ENCODE measurements at places on chromosomes 2 and 18.

DNA sequence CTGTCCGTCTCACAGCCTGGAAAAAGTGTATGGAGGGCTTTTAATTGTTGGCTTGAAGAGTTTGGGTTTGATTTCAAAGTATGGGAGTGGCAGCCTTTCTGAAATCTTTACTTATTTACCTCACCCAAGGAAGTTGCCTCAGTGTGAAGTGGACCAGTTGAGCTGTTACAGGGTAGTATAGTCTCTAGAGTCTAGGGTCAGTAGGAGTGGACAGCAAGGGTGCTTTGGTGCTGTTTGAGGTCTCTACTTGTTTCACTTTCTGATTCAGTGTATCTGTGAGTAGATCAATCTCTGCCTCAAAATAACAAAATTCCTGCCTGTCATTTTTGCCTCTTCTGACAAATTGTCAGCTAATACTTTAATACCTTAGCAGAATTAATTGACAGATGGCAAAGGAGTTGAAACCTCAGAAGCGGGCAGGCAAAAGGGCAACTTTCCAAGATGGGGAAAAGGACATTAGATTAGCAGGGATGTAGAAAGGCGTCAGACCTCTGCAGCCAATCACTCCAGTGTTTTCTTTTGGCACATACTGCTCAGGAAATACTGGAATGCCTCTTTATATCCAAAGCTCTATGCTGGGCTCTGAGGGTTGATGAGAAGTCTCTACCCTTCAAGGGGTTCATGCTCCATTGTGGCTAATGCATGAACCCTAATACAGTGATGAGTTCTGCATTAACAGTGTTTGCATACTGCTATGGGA lies 5.9 kb downstream of the RIOK3 start:
- no peak for DNase-seq

DNA sequence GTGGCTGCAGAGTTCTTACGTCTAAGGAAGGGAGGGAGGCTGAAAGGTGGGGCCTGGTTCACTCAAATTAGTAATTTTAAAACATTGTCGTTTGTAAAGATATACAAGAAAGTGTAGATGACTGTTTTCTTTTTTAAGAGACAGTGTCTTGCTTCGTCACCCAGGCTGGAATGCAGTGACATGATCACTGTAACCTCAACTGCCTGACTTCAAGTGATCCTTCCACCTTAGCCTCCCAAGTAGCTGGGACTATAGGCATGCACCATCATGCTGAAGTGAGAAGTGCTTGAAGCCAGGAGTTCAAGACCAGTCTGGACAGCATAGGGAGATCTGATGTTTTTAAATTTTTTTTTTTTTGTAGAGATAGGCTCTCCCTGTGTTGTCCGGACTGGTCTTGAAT lies 52.9 kb downstream of the HNRNPLL start:
- no peak for DNase-seq

DNA sequence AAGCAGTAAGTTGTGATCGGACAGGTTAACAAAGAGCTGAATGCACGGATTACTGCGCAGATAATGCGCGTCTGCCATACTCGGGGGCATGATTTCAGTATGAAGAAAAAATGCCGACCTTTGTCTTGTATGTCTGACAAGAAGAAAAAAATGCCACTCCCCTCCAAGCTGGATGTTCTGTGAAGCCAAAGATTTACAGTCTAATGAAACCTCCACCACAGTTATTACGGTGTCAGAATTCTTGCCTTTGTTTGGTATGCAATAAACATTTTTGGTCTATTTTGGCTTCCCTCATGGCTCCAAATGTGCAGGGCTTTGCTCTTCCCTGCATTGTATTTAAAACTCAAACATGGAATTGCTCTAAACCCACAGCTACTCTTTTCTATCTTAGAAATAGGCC lies 72.2 kb upstream of the THUMPD2 start:
- peak; percentile 63 for DNase-seq

- no peak for DNase-seq
Observed at GRCh38 chr18:79542213-79542612, 137.4 kb upstream of the CTDP1 start.

GRCh38 chr2:210132239-210132638 lies 39.0 kb downstream of the KANSL1L start:
- DNase-seq: no peak

DNA sequence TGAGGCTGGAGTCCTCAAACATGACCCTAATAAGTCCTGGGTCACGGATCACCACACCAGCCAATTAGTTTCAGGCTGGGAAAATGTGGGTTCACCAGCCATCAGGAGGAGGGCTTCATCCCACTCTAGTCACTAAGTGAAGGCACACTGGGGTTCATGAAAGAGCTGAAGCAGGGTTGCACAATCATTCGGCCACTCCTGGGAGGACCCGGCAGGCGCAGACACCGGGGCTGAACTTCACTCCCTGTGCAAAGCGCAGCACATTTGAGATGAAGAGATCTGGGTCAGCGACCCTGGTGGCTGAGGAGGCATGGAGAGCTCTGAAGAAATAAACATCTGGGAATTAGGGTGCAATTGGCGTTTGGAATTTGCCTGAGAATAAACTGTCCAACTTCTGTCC lies 684.4 kb upstream of the SALL3 start:
- DNase-seq: no peak

DNA sequence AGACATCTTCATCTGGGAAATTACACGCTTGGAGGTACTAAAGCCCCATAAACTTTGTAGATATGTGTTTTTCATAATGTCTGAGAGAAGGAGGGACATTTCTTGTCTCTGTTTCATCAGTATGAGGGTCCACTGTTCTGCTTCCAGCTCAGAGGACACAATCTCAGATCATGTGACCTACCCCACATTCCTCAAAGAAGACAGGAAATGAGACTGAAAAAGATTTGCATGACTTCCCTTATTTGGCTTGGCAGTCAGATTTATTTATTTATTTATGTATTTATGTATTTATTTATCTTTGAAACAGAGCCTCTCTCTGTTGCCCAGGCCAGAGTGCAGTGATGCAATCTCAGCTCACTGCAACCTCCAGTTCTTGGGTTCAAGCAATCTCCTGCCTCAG lies 463.7 kb upstream of the RGPD4 start:
- DNase-seq: no peak

GRCh38 chr2:178700136-178700535 lies 107.1 kb downstream of the TTN start:
- no peak for DNase-seq

DNA sequence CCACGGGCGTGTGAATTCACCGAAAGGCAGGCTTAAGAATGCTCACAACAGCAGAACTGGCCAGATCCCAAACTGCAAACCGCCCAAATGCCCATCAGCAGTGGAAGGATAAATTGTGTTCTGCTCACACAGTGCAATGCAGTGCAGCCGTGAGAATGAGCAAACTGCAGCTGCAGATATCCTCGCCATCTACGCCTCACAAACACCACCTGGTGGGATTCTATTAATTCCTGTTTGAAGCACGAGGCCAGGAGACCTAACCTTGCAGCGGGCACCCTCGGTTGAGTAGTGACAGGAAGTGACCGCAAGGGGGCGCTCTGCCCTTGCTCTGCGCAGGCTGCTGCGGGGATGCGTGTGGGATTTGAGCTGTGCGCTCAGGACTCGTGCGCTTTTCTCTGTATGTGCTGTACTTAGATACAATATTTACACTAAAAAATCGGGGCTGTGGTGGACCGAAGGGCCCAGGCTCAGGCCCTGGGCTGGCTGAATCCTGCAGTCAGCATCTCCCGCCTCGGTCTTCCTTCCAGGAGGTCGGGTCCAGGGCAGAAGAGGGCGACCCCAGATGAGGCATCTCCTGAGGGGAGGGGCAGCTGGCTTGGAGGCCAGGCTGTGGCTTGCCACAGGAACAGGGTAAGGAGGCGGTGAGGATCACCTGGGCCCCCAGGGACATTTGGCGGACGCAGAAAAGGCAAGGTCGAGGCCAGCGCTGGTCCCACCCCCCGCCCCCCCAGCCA lies 19.8 kb upstream of the PDIA6 start:
- peak; percentile 89 for DNase-seq

GRCh38 chr2:241637795-241638660 lies 535 bp downstream of the ATG4B start:
- DNase-seq: peak; percentile 51

DNA sequence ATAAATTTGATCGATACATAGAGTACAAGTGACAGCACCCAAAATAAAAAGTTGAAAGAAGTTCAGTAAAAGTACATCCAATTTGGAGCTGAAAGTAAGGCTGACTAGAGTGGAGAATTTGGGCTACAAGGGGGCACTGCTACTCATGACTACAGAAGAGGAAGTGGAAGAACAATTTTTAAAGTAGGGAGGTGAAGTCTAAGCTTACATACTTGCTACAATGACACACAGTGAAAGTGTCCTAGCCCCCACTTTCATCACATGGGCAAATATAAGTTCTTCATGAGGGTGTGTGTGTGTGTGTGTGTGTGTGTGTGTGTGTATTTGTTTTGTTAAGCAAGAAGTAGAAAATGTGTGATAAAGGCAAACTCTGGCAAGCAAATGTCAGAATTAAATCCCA lies 45.7 kb downstream of the MAP3K2 start:
- DNase-seq: no peak

DNA sequence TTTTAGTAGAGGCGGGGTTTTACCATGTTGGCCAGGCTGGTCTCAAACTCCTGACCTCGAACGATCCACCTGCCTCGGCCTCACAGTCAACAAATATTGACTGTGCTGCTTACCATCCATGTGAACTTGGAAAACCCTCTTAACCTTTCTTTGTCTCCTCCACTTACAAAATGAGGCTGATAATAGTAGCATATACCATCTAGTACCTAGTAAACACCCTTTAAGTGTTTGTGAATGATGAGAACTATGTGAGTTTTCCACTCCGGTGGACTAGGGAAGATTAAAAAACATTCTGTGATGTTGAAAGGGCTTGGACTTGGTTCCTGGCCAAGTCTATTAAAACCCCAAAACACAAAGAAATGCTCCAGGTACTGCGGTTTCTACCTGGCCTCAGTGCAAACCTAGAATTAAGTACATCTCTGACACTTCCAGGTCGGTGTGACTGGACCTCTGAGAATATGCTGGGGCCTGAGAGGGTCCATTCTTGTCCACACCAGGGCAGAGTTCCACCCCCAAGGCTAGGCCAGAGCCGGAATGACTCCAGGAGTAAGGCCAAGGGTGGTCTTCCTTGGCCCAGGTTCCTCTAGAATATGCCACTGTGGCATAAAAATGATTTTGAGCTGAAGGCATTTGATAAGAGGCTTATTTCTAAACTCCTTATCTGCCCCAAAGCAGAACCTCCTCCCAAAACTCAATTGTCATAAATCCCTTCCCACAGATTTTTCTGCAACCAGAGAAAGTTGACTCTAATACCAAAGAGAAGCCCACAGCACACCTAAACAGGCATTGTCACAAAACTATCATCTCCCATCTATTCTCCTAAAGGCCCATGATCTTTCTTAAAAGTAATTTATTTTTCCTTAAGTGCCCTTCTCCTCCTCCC lies 217.5 kb downstream of the TGIF1 start:
- no peak for DNase-seq

- peak; percentile 42 for DNase-seq
Observed at GRCh38 chr2:221485503-221485870, 86.6 kb downstream of the EPHA4 start.

DNA sequence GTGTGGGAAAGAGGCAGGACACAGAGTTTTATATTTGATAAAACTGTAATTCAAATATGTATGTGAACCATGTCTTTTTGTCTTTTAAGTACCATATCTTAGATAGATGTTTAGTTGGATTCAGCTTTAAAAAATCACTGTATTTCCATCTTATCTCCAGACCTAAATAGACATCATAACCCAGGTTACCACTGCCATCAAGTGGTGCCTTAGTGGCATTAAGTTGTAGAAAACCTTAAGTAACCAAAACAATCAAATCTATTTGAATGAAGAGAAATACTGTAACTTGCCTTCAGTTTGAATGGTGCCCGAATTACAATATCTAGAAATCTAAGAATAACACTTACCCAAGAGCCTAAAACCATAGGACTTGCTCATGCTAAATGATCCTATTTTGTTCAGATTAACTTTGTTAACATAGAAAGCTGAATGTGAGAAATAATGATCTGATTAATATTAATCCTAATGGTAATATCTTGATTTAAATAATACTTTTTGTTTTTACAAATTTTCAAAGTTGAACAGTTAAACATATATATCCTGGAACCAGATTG lies 92.5 kb upstream of the MAP2 start:
- DNase-seq: peak; percentile 7

DNA sequence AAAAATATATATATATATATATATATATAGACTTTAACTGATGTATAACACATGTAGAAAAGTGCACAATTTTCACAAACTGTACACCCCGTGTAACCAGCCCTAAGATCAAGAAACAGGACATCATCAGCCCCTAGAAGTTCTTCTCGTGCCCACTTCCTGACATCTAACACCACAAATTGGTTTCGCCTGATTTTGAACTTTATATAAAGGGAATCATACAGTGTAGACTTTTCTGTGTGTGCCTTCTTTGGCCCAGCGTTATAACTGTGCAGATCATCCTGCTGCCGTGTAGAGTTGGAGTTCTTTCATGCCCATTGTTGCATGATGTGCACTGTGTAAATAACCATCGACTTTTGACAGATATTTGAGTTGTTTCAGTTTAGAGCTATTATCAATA lies 41.0 kb downstream of the SMAD7 start:
- no peak for DNase-seq

- DNase-seq: no peak
Observed at GRCh38 chr2:196097864-196098660, 29.4 kb upstream of the DNAH7 start.

DNA sequence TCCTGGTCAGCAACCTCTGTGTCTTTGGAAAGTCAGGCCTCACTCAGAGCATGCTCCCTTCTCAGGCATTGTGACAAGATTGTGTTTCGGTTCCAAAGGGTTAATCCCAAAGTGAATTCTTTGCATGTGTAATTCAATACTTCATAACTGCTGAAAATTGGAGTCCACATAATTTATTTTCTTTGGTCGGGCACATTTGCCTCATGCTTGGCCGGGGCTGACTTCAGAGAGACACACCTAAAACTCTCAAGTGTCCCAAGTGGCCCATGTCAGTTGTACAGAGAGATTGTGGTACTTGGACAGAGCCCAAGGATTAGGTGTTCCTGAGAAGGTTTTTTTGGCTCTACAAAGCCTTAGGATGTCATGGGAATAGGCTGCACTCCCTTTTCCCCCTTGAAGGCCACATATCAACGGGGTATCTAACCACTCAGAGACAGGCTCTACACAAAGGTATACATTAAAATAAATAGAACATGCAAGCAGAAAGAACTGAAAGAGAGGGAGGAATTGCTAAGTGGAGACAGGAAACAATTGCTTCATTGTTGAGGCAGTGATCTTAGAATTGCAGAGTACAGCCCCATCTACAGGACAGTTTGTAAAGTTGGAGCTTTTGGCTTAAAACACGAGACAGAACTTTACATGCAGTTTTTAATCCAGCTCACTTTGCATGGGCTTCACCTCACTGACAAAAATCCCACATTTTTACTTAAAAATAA lies 1232.3 kb upstream of the ZEB2 start:
- DNase-seq: peak; percentile 76

- DNase-seq: no peak
Observed at GRCh38 chr2:120894966-120895365, 159.3 kb downstream of the GLI2 start.

DNA sequence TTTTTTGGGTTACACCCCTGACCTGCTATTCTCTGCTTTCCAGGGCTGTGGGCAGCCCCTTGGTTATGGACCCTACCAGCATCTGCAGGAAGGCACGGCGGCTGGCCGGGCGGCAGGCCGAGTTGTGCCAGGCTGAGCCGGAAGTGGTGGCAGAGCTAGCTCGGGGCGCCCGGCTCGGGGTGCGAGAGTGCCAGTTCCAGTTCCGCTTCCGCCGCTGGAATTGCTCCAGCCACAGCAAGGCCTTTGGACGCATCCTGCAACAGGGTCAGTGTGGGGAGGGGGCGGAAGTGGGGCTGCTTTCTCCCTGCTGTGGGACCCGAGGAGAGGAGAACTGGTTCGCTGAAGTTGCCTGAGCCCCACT lies 9.7 kb upstream of the WNT10A start:
- no peak for DNase-seq

- DNase-seq: no peak
Observed at GRCh38 chr2:25566094-25566493, 107.3 kb downstream of the DTNB start.

Measured in AG08395 (cell line).